NCI-H1048 (cell line): ENCODE measurements at places on chromosomes 1 and 21.

- DNase-seq, result no peak
Observed at GRCh38 chr21:33865996-33866575, 49.5 kb downstream of the ATP5PO start.

GRCh38 chr1:160108888-160109662, 6.5 kb upstream of the ATP1A2 start:
- DNase-seq, result no peak

DNA sequence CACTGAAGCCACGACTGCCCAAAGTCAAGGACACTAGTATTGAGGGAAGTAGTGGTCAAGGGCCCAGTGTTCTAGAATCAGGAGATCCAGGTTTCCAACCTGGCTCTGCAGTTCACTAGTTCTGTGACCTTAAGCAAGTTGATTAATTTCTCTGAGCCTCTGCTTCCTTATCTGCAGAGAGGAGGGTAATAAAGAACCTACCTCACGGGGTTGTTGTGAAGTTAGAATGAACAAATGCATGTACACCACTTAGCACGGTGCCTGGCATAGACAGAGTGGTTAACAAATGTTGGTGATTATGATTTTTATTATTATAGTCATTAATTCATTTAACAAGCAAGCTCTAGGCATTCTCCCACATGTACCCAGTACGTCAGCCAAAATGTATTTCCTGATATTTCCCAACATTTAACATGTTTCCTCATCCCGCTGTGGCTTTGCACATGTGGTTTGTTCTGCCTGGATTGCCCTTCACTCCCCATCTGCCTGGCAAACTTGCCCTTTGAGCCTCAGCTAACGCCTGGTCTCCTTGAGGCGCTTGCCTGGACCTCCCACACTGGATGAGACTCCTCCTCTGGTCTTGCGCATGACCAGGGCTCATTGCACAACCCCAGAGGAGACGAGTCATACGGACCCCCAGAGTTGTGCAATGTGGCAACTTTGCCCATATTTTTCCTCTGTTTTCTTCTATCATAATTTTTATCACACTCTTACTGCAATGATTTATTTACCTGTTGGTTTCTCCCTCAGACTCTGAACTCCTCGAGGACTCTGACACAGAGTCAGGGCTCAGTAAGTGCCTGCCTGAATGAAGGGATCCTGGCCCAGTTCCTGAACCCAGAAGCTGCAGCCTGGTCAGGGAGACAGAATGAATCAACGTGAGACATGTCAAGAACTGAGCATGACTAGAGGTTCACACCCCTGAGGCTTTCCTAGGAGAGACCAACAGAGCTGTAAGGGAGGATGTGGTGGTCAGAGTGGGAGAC, 20.7 kb upstream of the MFSD2A start:
- no peak for DNase-seq

GRCh38 chr21:45017039-45017960, 57.1 kb upstream of the ADARB1 start:
- DNase-seq, result no peak

GRCh38 chr1:55640708-55641473, 425.7 kb upstream of the USP24 start:
- DNase-seq, result no peak

DNA sequence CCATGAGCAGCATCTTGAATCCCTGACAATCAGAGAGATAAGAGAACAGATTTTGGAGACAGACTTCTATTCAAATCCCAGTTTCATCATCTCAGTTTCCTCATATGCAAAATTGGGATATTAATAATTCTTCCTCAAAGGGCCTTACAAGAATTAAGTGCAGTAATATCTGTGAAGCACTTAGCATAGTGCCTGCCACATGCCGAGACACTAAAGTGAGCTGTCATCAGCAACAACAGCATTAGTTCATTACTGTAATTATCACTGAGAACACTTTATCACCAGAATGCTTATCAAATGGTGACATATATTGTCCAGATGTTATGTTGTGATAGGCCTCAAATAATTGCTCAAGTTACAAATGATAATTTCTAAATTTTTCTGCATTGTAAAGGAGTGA, 922 bp upstream of the FCRLB start:
- no peak for DNase-seq

GRCh38 chr1:115112496-115113375, 23.4 kb upstream of the TSPAN2 start:
- no peak for DNase-seq

DNA sequence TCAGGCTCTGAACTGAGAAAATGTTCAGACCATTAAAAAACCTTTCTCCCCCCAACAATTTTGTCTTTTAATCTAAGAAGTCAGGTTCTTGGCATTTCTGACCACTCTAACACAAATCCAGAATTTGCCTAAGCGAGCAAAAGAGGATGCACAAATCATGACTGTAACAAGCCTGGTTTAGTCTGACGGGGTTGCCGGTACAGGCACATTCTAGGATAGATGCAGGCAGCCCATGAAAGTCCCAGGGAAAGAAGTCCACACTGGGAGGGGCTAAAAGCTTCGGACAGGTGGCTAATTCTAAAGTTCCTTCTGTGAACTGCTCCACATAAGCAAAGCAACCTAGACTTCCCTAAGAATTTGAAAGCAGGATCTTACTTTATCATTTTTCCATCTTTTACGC, 48.0 kb upstream of the KCNE1 start:
- DNase-seq, result no peak

- no peak for DNase-seq
Observed at GRCh38 chr1:205963352-205964155, 20.3 kb upstream of the SLC26A9 start.

- no peak for DNase-seq
Observed at GRCh38 chr1:32848354-32849063, 22.2 kb downstream of the FNDC5 start.

DNA sequence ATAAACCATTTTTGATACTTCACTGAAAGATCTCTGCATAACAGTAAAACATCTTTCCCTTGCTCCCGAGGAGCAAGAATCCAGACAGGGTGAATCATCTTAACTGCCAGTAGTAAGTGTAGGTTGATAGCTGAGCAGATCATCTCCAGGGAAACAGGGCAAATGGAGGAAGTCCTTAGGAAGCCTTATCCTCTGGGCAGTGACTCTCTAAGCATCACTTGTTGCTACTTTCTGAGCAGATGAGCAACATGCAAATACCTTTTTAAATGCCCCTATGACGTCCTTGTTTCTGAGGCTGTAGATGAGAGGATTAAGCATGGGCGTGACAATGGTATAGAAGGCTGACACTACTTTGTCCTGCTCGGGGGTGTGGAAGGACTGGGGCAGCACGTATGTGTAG, 8.9 kb downstream of the OR2T11 start:
- no peak for DNase-seq

DNA sequence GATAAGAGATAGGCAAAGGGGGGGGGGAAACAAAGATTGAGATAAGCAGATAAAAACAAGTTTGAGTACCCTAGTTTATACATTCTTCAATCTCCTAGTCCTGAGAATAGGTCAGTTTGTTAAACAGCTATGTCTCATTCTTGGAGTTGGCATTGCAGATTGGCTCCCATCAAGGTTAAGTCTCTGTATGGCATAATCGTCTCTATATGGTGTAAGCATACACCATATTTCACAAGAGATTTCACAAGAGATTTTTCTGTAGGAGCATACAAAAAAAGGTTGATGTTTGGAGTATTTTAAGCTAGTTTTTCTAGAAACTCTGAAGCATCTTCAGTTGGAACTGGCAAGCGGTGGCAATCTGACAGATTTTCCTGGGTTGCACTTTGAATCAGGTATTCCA, 35.8 kb downstream of the NCAM2 start:
- DNase-seq, result no peak
